Hematopoietic multipotent progenitor cell treated with erythropoietin and hydrocortisone succinate and interleukin-3 and kit ligand, for 17 days (in vitro differentiated cells): ENCODE measurements at places on chromosomes 12 and 14.

DNA sequence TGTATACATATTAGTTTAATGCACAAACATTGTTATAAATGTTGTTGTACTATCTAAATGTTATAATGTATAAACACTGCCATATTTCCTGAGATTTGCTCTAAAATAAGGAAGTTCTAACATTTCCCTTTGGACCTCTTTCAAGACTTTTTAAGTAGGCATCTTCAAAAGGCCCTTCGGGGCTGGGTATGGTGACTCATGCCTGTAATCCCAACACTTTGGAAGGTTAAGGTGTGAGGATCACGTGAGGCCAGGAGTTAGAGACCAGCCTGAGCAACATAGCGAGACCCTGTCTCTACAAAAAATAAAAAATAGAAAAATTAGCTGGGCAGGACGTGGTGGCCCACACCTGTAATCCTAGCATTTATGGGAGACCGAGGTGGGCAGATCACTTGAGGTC, 35.5 kb downstream of the FBLN5 start:
- DNase-seq: no peak

GRCh38 chr12:101414533-101415119, 7.1 kb upstream of the ARL1 start:
- DNase-seq: peak; percentile 47

DNA sequence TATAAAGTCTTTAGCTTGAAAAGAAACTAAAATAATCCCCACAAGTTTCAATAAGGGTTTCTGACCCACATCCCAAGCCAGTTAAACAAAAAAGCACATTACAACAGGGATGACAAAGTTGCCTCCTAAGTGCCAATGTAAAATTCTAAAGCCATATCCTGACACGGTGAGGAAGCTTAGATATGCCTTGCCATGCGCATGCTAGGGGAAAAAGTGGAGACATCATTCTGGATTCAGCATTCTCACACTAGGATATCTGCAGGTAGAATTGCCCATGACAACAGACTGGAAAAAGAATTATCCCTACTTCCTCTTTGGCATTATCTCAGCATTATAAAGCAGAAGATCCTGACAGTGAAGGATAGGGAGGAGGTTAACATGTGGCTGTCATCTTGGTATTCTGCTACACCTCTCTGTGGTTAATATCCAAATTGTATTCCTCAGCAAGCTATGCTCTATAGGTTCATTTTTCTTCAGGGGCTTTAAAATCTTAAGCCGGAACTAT, 4.9 kb downstream of the DUSP6 start:
- DNase-seq: no peak

DNA sequence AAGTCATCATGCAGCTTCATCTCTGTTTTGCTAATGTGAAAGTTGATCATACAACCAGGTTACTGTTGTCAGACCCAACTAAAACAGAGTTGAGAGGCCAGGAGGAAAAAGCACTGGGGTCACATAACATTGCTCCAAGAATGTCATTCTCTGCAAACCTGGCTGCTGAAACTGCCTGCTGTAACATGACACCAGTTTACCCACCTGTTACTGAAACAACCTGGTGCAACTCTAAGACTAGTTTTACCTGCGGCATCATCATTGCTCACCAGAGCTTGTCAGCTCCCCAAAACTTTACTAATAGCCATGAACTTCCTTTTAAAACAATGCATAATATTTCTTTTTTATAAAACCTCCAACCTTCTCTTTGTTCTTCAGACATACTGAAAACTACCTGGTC, 30.7 kb upstream of the DEGS2 start:
- no peak for DNase-seq

- peak; percentile 69 for DNase-seq
Observed at GRCh38 chr12:124767066-124767821, 96.4 kb downstream of the SCARB1 start.

- DNase-seq: no peak
Observed at GRCh38 chr14:104685216-104685997, 4.0 kb upstream of the INF2 start.

GRCh38 chr14:80988735-80989429, 33.5 kb downstream of the TSHR start:
- DNase-seq: no peak

DNA sequence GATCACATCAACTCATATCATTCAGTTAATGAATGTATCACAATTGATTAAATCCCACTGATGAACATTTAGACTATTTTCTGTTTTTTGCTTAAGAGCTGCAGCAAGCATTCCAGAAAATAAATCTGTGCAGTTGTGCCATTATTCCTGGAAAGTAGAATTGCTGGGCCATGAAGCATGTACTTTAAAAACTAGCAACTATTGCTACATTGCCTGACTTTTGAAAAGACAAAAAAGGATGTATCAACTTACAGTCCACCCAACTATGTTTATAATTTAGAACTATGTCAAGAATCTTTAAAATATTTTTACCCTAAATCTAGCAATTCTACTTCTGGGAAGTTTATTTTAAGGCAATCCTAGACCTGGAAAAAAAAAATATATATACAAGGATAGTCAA, 33.4 kb upstream of the ERGIC2 start:
- no peak for DNase-seq

- DNase-seq: no peak
Observed at GRCh38 chr14:90645842-90646443, 170.3 kb downstream of the TTC7B start.

DNA sequence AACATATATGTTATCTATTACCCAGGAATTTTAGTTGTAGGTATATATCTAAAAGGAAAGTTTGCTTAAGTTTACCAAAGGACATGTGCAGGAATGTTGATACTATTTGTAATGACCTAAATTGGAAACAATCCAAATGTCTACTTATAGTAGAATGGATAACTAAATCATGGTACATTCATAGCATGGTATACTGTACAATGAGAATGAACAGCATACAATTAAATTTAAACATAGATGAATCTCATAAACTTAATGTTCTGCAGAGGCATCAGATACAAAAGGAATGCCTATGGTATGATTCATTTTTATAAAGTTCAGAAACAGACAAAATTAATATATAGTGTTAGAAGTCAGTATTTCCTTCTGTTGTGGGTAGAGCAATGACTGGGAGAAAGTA, 135.4 kb downstream of the GPHN start:
- no peak for DNase-seq

DNA sequence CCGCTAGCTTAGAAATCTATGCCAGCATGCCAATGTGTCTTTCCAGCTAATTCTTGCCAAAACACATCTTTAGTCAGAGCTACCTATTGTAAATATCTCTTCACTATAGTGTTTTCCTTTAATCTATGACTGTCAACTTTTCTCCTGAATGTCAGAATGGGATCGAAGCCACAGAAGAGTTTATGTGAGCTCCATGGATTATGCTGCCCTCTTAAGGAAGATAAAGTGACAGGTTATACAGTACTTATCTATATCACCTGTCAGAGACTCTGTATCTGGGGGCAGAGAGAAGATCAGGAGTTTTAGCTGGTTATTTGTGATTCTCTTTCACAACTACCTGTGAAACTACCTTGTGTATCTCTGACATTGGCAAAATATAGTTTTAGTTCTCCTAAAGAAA, 204.3 kb upstream of the SEL1L start:
- no peak for DNase-seq

GRCh38 chr14:34623506-34623905, 6.4 kb downstream of the SNX6 start:
- DNase-seq: no peak

DNA sequence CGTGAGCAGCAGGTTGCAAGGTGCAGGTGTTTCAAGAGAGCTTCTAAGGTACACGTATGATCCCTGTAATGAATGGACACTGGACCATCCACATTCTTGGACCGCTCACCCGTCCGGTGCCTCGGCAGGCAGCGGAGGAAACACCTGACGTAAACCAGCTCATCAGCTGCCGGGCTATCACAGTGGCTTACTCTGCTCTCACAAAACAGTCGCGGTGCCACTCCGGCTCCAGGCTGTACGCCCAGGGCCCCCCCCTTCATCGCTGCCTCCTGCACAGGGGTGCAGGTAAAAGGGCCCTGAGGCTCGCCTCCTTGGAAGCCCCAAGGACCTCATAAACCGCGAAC, 436 bp downstream of the VPS33A start:
- peak; percentile 67 for DNase-seq

DNA sequence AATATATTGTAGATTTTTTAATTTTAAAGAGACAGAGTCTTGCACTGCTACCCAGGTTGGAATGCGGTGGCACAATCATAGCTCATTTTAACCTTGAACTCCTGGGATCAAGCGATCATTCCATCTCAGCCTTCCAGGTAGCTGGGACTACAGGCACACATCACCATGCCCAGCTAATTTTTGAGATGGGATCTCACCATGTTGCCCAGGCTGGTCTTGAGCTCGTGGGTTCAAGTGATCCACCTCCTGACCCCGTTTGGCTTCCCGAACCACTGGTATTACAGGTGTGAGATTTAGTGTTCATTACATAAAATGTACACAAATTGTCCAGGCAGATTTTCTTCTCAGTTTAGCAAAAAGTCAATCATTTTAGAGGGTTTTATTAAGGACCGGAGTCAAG, 13.6 kb downstream of the SNX6 start:
- DNase-seq: no peak

- DNase-seq: no peak
Observed at GRCh38 chr12:19688532-19688931, 249.2 kb downstream of the AEBP2 start.

DNA sequence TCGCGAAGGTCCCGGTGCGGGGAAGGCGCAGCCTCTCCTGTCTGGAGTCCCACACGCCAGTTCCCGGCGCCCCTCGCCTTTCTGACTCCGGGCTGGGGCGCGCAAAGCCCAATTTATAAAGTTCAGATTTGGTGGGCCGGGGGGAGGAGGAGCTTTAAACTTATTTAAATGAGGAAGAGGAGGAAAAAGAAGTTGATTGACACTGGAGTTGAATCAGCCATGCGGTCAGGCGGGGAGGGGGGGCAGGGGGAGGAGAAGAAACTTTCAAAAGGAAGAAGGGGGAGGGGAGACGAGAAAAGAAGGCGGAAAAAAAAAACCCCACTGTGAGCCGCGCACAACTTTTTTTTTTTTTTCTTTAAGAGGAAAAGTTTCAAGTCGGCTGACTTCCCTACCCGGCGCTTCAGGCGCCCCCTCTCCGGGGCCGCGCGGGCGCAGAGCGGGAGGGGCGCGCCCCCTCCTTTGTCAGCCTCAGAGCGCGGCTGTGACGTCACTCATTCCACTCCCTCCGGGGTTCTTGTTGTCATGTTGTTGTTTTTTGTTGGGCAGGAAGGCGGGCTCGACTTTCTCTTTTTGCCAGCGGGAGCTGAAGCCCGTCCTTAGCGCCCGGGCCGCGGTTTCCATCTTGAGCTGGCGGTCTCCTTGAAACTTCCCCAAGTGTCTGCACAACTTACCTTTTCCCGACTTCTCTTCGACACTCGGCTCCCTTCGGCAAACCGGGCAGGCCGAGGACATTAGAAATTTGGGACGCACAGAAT, at the start of gene ZFP36L1:
TSS of gene ZFP36L1 (minus strand) at position 89 of the 755 bp plus-strand sequence. CDS start 129 bp downstream, outside the sequence.
- DNase-seq: peak; percentile 85

GRCh38 chr12:202081-202731, 11.8 kb downstream of the SLC6A12 start:
- DNase-seq: no peak

DNA sequence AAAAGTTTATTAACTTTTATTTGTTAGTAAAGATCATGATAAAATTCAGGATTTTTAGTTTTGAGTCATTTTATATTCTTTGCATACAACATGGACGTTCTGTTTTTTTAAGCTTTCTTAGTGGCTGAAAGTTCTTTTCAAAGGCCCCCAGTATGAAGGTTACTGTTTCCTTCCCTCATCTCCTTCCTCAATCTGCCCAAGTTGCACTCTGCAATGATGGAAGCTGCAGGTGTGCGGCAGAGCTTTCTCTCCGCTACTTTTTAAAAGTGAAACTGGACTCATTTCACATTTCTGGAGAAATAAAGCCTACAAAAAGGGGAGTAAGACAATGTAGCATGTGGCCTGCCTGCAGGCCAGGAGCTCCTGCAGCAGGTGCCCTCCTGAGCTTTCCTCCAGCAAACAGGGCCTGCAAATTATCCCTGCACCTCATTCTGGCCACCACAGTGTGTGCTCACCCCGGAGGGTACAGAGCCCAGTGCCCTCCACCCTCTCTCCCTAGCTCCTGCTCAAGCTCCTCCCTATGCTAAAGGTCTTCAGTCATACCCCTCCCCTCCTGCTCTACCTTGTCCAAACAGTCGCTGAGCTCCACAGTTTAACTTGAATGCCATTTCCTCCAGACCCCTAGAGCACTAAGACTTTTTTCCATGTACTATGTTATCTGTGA, 78.9 kb downstream of the SETD3 start:
- DNase-seq: no peak

- DNase-seq: no peak
Observed at GRCh38 chr14:36510078-36510799, 9.8 kb downstream of the NKX2-1 start.

GRCh38 chr14:106605548-106606448, 1079.4 kb downstream of the TMEM121 start:
- DNase-seq: peak; percentile 60

GRCh38 chr12:61536525-61536924, 723.7 kb upstream of the USP15 start:
- no peak for DNase-seq

GRCh38 chr14:75884198-75884611, 97.6 kb downstream of the TGFB3 start:
- DNase-seq: no peak

DNA sequence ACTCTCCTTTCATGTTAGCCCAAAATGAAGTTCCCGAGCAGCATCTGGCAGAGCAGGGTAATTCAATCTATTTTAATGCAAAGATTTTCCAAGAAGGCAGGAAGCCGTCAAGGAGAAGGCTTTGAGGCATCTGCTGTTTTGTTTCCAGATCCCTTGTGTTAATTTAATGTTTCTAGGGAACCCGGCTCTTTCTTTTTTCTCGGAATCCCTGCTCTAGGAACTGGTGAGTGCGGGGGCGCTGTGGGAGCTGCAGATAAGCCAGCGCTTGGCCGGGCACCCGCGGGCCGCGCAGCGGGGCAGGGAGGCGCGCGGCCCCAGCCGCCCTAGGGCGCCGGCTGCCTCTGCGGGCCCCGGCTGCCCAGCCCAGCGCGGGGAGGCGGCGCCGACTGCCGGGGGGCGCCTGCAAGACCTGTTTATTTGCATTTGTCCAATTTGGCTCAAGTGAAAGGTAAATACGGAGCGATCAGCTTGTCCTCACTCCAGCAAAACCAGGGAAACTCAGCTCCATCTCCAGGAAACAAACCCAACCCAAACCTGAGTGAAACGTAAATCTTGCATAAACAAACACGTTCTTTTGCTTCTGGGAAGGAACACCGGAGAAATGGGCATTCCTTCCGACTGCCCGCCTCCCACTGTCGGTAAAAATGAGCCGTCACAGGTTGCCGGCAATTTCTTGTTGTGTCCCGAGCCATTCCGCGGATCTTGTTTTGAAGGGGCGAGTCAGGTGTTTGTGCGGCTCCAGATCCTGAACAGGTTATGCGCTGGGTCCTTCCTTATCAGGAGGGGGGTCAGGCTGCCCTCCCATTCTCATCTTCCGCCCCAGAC, 65.1 kb downstream of the CRADD start:
- DNase-seq: peak; percentile 80
